ENCODE measurements at places on chromosomes 2 and 18.
A peak's percentile ranks its signal among the peaks of the same experiment; 100 is the strongest.

DNA sequence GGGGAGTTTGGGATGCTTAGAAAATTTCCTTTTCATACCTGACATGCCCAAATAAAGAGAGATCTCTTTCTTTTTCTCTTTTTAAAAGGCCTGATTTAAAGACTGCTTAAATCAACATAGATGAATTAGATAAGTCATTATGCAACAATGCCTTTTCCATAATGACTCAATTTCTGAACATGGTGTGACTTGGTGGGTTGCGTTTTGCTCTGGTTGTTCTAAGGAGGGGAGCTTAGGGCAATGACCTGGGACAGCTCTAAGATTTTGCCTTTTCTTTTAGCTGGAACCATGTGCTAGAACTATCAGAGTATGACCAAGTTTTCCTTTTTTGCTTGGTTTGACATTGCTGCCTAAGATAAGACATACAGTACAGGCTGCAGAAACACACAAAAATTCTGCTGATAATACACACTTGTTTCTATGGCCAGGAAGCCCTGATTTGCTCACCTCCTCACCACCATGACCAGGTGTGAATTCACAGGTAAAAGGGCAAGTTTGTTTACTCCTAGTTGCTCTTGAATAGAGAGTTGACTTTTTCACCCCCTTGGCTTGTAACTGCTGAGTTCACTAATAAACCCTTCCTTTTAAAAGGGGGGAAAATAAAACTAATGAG is 58.1 kb upstream of the IL1RL1 start:
- no peak for DNase-seq

DNA sequence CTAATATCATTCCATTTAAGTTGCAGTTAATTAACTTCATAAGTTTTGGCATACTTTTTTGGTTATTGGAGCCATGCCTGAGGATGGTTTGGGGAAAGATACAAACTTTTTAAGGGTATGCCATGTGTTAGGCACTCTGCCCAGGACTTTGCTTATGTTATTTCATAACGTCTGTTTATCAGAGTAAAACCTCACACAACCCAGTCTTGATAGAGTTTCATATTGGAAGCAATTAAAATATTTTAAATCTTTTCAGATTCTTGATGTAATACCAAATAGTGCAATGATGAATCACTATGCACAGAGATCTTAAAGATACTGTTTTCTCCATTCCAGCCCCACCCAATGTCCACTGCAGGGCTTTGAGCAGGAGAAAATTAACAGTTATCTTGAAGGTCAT is 529.1 kb upstream of the HNMT start:
- no peak for DNase-seq

DNA sequence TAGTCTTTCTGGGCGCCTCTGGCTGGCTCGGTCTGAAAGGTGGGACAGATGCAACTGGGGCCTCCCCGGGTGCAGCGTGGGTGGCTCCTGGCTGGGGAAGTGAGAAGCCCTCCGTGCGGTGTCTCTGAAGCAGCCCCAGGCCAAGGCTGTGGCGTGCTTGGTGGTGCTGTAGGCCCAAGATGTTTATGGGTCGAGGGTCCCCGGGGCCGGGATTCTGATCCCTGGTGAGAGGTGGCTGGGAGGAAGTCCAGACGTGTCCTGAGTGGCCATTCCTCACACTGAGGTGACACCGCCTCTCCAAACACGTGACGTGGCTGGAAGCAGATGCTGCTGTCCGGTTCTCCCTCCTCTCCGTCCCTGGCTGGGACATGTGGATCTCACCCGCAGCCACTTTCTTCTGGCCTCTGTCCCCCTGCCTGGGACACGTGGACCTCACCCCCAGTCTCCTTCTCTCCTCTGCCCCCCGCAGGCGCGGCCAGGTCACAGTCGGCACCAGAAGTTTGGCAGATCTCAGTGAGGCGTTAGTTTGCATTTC is 12.6 kb downstream of the RTP5 start:
- DNase-seq = no peak

DNA sequence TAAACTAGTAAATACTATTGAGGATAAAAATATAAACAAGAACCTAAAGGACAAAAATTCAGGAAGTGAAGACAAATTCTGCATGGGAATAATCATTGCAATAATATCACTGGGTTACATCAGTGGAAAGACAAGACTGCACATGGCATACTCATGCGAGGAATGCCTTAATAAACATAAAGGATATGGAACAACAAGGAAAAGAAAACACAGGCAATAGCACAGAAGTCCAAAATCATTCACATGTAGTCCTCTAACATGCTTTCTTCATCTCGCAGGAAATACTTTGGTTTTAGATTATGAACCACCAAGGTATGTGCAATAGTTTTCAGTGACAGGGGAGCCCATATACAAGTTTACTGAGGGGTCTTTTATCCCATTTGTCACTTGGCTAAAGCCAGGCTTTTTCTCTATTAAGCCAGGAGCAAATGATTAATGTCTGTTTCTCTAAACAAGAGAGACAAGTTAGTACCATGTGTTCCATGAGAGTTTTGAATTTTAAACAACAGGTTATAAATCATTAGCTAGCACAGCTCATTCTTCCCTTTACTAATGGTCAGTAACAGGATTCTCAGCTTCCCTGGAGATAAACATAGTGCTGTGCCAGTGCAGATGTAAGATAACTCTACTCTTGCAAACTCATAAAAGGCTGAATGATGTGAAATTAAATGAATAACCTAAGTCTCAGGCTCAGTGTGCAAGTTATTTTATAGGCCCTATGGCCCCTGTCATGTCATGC is 353.6 kb upstream of the FSIP2 start:
- DNase-seq = no peak

GRCh38 chr2:135586148-135586547 is 54.9 kb downstream of the R3HDM1 start:
- DNase-seq = no peak

DNA sequence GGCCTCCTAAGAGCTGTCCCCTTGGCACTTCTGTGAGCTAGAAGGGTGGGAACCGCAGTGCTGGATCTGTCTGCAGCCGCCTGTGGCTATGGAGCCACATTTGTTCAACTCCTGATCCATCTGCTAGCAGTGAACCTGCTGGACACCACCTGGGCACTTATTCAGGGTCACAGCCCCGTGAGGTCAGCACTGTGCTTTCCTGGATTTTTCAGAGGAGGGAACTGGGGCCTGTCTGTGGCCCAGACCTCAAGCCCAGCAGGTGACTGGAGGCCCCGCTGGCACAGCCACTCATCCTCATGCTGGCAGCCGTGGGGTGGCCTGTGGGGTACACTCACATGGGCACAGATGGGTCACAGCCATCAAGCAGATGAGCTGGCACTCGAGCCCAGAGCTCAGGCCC is 155.3 kb downstream of the TFCP2L1 start:
- no peak for DNase-seq

DNA sequence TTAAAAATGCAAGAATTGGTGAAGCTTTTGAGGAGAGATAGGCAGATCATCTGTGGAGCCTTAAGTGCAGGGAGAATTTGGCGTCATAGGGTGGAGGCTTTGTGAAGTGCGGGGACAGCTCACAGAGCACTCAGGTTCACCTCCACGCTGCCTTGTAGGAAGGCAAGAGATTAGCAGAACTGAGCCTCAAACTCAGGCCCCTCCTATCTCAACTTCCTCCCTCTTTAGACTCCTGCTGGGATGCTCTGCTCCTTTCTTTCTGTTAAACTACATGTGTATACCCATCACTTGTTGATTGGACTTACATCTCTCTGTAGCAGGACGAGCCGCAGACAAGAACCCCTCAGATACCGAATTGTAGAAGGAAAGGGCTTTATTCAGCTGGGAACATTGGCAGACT is 422.2 kb downstream of the SETBP1 start:
- no peak for DNase-seq

- DNase-seq = peak; percentile 63
Observed at GRCh38 chr2:119367472-119368099, 809 bp downstream of the DBI start.

DNA sequence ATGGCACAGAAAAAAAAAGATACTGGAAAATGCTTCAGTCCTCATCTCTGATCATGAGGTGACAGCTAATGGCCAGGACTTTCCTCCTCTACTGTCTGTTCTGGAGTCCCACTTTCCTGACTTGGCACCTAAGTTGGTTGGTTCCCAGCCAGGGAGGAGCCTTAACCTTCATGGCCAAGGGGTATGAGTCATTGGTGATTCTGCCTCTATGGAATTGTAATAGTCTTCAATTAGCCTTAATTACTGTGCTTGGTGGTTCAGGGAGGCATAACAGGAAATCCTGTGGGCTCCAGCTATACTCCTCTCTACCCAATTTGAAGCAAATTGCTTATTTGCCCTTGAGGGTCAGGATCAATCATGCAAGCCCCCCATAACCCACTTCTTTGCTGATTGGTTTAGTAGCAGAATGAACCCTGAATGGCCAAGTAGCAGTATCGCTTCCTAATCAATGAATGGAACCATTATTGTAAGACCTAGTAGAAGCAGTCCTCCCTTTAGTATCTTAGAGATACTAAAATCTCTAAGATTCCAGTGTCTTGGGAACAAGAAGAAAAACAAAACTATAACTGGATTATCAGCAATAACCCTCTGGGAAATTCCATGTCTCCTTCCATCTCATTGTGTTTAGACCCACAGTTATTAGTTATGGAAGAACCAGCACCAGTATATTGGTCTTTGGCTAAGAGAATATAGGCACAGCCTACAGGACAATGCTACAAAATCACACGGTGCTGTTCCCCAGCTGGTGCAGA is 109.0 kb downstream of the COL6A3 start:
- no peak for DNase-seq

DNA sequence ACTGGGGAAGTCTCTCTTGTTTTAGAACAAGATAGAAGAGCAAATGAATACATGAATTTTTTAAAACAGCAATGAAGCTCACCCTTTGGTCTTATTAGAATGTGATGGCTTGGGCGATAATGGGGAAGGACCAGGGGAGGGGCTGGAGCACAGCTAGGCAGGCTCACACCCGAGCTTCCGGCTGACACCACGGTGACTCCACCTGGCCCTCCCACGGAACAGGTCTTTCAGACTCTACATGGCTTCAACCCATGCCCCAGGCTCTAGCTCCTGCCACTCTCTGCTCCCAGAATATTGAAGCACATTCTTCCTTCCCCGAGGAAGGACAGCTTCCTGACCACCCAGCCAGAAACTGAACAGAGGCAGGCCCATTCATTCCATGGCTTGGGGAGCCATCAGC is 127.5 kb upstream of the AGAP1 start:
- DNase-seq = no peak

DNA sequence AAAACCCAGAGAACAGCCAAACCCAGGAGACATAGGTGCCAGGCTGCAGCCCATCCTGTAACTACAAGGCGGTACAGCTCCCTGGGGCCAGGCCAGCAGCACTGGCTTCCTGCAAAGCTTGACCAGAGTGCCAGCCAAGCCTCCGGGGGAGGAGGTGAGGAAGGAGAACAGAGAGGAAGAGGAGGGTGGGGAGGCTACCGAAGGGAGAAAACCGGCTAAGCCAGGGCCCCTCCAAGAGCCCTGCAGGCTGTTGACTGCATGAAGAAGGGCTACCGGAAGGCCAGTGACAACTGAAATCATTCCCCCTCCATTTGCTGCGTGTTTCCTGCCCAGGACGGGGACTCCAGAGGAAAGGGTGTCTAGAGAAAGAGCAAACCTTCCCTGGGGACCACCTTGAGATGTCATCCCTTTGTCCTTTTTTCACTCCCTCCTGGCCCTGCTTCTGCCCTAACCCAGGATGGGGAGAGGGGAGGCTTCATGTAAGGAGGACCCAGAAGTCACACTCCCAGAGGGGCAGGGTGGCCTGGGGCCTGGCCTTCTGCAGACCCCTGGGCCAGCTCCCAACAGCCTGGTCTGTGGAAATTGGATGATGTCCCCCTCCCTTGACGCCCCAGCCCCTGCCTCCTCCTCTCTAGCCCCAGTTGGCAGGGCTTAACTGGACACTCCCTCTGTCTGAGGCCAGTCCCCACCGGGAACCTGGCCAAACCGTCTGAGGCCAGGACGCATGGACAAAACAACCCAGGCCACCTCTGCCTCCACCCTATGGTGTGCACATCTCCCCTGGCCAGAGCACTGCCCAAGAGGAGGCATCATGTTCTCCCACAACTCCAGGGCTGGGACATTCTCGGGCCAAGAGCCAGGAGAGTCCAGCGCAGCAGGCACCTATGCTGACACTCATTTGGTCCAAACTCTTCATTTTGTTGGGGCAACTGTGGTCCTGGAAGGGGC is 207.8 kb downstream of the CYP26B1 start:
- no peak for DNase-seq

- no peak for DNase-seq
Observed at GRCh38 chr2:173865971-173866873, 99.0 kb downstream of the SP3 start.

- DNase-seq = no peak
Observed at GRCh38 chr2:46814160-46814961, 101.2 kb downstream of the MCFD2 start.

DNA sequence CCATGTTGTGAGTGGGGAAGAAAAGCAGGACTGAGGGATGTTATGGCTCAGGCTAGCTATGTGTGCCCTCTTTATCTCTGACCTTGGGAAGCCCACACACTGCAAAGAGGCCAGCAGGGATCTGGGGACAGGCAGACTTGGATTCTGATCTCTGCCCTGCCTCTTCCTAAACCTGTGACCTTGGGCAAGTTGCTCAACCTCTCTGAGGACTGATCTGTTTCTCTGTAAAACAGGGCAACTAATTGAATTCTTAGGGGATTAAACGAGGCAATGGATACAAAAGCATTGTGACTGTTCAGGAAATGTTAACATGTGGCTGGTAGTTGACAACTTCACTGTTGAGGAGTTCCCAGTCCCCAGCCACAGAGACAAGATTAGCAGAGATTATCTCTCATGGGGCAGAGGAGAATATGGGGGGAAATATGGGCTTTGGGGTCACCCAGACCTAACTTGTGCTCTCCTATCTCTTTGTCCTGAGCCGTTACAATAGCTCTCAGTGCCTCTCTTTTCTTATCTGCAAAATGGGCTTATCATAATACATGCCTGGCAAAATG is 184.7 kb upstream of the GLI2 start:
- DNase-seq = no peak

GRCh38 chr18:58991167-58991798 is 126.6 kb downstream of the ZNF532 start:
- no peak for DNase-seq

GRCh38 chr2:237568121-237568660 is 1.8 kb downstream of the PRLH start:
- DNase-seq = no peak

- no peak for DNase-seq
Observed at GRCh38 chr18:12726331-12726730, 23.5 kb downstream of the PSMG2 start.

DNA sequence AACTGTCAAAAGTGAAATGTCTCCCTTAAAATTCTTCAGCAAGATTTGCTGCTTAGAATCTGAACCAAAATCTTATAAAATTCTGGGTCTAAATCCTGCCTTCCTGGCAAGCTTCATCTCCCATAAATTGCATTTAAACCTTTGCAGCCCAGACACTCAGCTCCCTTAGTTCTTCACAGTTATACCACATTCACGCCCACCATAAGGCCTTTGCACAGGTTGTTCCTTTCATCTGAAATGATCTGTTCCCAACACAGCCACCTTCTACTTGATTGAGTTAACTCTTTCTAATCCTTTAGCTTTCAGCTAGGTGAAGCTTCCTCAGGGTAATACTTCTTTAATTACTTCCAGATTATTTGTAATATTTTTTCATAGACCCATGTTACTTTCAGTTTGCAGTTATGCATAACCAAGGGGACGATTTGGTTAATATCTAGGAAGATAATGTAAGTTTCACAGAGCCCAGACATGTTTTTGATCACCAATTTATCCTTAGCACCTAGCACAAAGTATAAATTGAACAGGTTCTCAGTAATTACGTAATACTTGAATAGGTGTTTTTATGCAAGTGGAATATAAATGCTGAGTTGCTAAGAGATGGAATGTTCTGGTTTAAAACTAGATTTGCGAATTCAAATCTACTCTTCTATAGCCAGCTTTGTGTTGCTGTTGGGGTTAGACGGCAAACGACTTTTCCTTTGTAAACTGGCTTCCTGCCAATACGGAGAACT is 779.7 kb upstream of the PKDCC start:
- no peak for DNase-seq

GRCh38 chr2:41782306-41783158 is 265.3 kb upstream of the PKDCC start:
- DNase-seq = no peak
